ENCODE measurements at places on chromosomes 11 and 22. TPM values are rescaled to one million over a fixed set of nuclear protein-coding genes. Genes with fewer than 3 reads are reported as not detected.
A peak's percentile ranks its signal among the peaks of the same experiment; 100 is the strongest.

GAS2L1 gene
- total RNA-seq = 23.2 TPM

GRCh38 chr11:17810041-17810440 lies 75.5 kb downstream of the KCNC1 start:
- DNase-seq = no peak

CARNS1 gene
- 18.0 TPM for total RNA-seq

DNA sequence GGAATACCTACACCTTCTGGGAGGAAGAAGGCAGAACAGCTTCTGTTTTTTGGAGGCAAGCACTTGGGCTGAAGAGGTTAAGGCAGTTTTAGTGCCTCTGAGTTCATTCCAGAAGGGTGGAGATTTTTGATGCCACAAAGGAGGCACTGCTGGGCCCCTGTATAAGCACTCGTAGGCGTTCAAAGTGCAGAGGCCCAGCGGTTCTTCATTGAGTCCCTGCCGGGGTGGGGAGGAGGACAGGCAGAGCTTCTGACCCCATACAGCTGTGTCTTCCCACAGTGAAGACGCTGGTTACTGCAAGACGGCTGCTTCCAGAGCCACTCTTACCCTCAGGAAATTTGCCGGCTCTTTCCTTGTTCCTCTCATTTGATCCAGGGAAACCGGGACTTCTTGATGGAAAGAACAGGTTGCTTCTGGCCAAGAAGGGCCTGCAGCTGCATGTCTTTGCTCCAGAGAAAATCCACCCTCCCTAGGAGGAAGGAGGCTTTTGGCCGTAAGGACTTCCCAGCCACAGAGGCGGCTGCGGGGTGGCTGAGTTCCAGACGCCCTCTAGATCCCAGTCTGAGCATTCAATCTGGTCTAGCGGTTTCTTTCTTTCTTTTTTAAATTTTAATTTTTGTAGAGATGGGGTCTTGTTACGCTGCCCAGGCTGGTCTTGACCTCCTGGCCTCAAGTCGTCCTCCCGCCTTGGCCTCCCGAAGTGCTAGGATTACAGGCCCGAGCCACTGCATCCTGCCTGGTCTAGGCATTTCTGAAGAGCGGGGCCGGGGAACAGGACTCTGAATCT lies 9.4 kb downstream of the ADAMTS15 start:
- peak; percentile 78 for DNase-seq

- DNase-seq = no peak
Measured at GRCh38 chr11:115170133-115170815, 333.9 kb downstream of the CADM1 start.

GRCh38 chr22:38734421-38735100 lies 21.2 kb downstream of the SUN2 start:
- DNase-seq = no peak

FBLN1 gene
- 93.3 TPM for total RNA-seq

GRCh38 chr11:109739379-109739778 lies 317.4 kb downstream of the C11orf87 start:
- DNase-seq = no peak

- peak; percentile 40 for DNase-seq
Measured at GRCh38 chr11:61975638-61976419, 8.4 kb upstream of the FTH1 start.

PLAAT4 gene
- total RNA-seq = 25.3 TPM

GRCh38 chr11:44562845-44563460 lies 2.5 kb upstream of the CD82 start:
- no peak for DNase-seq

DNA sequence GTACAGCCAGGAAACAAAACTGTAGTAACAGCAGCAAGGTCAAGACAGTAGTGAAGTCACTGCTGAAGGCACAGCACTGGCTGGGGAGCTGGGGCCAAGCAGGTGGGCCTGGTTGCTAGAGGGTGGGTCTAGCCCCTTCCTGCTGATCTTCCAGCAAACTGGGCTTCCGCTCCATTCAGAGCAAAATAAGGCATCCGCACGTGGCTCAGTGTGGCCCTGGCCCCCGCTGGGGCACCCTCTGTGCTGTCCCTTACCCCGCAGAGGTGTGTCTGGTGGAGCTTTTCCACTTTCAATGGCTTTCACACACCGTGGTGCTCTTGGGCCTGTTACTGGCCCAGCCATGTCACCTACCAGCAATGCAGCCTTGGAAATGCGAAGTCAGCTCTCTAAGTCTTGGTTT lies 162.4 kb upstream of the B3GAT1 start:
- no peak for DNase-seq

DNA sequence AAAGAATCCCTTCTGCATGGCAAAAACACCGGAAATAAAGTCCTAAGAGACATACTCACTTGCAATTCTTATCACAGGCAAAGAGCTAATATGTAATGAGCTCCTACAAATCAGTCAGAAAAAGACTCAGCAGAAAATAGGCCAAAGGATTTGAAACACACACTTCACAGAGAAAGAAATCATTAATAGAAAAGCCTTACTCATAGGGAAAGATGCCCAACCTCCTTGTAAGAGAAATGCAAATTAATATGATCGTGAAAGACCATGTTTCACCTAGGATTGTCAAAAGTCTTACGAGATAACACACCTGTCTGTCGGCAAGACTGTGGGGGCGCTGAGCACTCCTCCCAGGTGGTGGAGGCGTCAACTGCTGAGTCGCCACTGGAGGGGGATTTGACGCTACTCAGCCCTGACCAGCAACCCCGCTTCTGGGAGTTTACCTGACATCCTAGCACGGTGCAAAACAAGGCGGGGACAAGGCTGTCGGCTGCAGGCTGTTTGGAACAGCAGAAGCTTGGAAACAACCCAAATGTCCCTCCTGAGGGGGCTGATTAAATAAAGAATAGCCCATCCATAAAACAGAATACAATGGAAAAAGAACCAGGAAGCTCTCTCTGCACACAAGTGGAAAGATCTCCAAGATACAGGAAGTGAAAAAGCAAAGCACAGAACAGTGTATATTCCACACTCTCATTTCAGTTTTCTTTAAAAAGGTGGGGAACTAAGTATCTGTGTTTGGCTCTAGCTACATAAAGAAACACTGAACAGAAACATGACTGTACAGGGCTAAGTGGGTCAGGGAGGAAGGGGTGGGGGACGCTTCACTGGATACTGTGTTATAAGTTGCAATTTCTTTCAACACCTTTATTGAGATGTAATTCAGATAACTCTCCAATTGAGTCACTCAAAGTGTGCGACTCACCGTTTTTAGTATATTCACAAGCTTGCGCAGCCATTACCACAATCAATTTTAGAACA lies 11.5 kb downstream of the CSNK1E start:
- no peak for DNase-seq

GRCh38 chr22:36773935-36774334 lies 2.0 kb downstream of the IFT27 start:
- no peak for DNase-seq

NXPE4 gene
- not detected for total RNA-seq

DNA sequence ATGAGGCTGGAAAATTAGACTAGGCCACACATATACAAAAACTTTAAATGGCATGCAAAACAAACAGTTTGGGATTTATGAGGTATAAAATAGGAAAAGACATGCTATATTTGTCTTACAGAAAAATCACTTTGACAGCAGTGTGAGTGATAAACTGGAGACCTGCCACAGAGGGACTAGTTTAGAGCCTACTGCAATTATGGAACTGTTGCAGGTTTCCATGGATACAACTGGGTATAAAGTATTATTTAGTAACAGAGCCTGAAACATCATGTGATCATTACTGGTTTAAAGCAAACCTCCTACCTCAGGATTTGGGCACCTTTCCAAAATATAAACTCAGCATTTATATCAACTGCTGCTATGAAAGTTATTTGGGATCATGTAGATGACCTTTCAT lies 1032.5 kb downstream of the DLG2 start:
- no peak for DNase-seq

DNA sequence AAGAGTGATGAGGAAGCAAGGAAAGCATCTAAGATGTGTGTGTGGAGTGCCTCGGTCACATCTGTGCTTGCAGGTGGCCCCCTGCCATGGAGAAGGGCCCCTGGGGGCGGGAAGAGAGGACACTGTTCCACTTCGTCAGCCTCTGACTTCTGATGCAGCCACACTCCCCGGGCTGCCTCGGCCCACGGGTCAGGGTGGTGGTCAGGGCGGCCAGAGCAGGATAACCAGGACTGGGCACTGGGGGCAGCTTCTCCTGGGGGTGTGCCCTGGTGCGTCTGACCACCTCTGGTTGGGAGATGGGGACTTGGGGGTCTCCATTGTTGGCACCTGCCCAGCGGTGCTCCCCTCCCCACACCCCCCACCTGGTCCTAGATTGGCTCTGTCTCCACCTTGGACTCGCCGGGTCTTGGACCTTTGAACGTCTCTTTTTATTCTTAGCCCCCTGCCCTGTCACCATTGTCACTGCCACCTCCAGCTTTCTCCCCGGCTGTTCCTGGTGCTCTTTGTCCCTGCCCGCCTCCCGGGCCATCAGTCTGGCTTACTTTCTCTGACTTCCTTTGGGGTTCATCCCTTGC lies 114.4 kb downstream of the KIAA1671 start:
- DNase-seq = no peak

TRIM49 gene
- total RNA-seq = not detected

- DNase-seq = peak; percentile 31
Measured at GRCh38 chr11:110075105-110075846, 17.9 kb upstream of the ZC3H12C start.

GRCh38 chr11:1916986-1917522 lies 2.4 kb upstream of the TNNT3 start:
- peak; percentile 53 for DNase-seq

TMPRSS13 gene
- 0.15 TPM for total RNA-seq

- DNase-seq = no peak
Measured at GRCh38 chr11:61542024-61542461, 33.5 kb downstream of the LRRC10B start.

- DNase-seq = no peak
Measured at GRCh38 chr11:1067812-1068496, 6.7 kb upstream of the MUC2 start.

- no peak for DNase-seq
Measured at GRCh38 chr22:44404341-44405020, 91.7 kb upstream of the SHISAL1 start.

GRCh38 chr11:114158886-114159285 lies 99.4 kb downstream of the ZBTB16 start:
- DNase-seq = no peak

- DNase-seq = no peak
Measured at GRCh38 chr11:65425971-65426838, 3.6 kb downstream of the NEAT1 start.

DNA sequence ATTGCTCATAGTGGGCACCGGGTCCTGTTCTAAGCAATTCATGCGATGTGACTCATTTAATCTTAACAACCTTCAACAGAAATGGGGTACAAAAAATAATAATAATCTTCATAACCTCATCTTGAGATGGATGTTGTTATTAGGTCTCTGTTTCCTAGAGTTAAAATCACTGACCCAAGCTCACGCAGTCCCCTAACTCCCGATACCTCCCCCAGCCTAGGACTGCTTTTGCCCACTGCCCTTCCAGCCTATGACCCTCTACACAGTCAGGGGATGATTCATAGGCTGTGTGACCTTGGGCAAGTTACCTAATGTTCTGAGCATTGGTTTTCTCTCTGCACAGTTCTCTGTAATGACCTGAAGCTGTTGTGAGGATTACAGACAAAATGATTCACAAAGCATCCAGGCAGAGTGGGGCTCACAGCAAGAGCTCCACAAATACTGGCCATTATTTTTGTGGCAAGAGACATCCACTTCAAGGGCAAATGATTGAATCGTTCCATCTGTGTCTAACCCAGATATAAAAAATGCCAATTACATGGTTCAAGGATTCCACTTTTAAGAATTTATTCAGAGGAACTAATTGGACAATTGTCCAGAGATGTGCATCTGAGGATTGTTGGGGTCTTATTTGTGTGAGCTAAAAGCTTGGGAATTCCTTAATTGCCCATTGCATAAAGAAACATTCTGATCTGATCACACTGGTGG lies 20.0 kb downstream of the MTFP1 start:
- no peak for DNase-seq

- no peak for DNase-seq
Measured at GRCh38 chr11:2751523-2752203, 51.9 kb upstream of the KCNQ1OT1 start.

- no peak for DNase-seq
Measured at GRCh38 chr11:78187366-78188285, 800 bp downstream of the KCTD21 start.

GRCh38 chr22:39647836-39648629 lies 77.5 kb downstream of the CACNA1I start:
- no peak for DNase-seq

CARD18 gene
- total RNA-seq = 0.72 TPM

DNA sequence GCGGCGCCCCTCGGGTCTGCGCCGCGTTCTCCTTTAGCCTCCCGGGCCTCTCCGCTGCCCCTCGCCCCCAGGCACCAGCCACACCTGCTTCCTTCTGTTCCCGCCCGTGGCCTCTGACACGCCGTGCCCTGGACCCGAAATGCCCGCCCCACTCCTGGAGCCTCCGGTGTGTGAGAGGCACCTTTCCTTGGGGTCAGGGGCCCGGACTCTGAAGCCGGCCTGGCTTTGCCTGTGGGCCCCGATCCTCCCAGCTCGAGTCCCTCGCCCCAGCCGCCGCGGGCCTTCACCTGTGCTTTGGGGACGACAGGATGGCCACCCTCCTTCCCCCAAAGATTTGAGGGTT lies 661 bp upstream of the CDPF1 start:
- DNase-seq = no peak

CASP1 gene
- 11.3 TPM for total RNA-seq

- DNase-seq = no peak
Measured at GRCh38 chr11:2039198-2039759, 41.6 kb upstream of the H19 start.

THAP12 gene
- total RNA-seq = 19.0 TPM

DNA sequence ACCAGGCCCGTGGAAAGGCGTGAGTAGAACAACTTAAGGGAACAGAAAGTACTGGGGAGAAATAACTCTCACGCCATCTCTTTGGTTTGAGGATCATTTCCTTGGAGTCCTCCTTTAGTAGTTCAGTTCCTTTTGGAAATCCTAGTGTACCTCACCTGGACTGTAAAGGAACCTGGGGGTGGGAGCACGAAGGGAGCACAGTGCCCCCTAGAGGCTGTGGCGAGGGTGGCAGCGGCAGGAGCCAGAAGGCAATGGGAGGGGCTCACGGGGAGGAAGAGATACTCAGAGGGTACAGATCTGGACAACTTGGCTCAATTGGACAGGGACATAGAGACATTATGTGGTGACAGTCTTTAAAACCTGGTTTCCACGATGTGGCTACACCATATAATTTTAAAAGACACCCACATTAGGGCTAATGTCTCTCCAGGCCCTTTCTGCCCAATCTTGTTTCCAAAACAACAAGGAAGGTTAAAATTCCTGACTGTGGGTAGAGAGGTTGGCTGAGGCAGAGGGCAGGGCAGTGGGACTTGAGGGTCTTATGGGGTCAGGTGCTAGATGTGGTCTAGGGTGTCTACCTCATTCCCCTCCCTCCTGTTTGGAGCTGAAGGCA lies 87.0 kb downstream of the CSNK2A3 start:
- peak; percentile 64 for DNase-seq
